ENCODE measurements at places on chromosomes 1 and 21.

DNA sequence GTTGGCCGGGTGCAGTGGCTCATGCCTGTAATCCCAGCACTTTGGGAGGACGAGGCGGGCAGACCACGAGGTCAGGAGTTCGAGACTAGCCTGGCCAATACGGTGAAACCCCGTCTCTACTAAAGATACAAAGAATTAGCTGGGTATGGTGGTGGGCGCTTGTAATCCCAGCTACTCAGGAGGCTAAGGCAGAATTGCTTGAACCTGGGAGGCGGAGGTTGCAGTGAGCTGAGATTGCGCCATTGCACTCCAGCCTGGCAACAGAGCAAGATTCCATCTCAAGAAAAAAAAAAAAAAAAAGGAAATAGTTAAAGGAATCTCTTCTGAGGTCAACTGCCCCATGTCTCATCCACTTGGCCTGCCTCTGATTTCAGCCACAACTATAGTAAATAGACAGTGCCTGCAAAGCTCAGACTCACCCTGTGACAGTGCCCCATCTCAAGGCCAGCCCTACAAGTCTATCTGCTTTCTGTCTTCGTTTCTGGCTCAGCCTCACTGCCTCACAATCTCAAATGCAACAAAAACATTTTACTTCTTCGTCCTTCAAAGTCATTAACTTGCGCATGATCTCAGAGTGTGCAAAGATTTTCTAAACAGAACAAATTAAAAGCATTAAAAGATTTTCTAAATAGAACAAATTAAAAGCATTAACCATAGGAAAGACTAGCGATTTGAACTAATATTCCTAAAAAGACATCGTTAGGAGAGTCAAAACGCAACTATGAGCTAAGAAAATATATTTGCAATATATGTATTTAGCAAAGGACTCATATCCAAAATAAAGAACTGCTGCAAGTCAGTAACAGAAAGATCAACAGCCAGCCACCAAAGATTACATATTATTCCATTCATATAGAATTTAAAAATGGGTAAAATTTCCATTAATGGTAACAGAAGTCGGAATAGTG lies 65.0 kb upstream of the PRDX6 start:
- no peak for DNase-seq

DNA sequence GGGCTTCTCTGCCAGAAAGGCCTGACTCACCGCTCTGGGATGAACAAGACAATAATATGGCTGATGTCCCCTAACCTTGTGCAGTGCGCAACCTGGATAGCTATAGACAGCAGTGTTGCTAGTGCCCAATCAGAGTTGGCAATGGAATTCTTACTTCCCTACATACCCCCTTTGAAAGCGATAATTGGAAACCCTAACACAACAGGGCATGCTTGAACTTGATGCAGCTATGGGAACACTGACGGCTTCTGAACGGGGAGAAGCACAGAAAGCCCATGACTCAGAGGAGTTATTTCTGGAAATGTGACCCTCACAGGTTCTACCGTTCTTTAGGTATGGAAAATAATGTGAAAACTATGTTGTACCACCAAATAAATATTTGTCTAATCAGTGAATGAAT lies 200.6 kb downstream of the TRABD2B start:
- no peak for DNase-seq

DNA sequence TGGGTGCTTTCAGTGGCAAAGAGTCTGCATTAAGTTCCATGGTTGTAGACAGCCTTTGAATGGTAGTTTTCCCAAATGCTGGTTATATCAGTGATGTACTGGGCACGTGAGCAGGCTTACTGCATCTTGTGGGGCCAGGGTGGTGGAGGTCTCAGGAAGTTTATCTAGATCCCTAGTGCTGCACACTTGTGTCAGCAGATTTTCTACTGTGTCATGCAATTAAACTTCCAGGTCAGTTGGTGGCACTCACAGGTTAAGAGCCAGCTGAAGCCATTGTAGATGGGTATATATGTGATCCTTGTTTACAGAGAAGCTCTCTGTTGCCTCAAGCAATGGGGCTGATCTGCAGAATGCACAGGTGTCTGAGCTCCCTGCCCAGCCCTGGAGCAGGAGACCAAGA lies 33.0 kb downstream of the FOXJ3 start:
- no peak for DNase-seq

DNA sequence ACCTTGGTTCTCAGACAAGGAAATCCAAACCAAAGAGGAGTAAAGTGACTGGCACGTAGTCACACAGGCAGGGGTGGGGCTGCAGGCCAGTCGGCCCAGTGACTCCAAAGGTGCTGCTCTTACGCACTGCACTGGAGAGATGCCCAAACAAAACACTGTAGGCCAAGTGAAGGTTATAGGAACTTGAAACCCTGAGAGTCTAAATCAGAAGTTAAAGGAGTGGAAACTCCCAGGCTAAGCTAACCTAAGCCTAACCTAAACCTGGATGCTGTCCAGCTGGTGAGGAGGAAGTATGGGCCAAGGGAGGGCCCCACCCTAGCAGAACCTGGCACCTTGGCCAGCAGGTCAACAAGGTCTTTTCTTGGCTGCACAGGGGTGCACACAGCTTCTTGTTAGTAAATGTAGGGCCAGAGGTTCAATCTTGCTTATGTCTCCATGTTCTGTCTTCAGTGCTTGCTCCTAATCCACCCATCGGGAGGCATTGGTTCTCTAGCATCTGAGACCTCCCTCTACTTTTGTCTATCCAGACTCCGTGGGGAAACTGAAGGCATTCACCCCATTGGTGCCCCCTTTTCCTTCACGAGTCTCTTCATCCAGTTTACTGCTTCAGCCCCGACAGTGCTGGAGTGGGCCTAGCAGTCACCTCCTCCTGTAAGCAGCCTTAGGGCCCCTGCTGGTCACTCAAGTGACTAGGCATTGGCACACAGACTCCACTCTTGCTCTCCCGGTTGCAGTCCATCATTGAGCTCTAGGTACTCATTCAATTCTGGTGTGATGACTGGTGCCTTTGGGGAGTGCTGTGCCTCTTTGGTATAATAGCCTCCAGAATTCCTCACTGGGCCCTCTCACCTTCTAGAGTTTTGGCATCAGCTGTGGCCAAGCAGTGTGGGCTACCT lies 12.9 kb upstream of the TMEM125 start:
- no peak for DNase-seq

GRCh38 chr21:46486481-46487126 lies 27.9 kb downstream of the DIP2A start:
- DNase-seq: no peak

DNA sequence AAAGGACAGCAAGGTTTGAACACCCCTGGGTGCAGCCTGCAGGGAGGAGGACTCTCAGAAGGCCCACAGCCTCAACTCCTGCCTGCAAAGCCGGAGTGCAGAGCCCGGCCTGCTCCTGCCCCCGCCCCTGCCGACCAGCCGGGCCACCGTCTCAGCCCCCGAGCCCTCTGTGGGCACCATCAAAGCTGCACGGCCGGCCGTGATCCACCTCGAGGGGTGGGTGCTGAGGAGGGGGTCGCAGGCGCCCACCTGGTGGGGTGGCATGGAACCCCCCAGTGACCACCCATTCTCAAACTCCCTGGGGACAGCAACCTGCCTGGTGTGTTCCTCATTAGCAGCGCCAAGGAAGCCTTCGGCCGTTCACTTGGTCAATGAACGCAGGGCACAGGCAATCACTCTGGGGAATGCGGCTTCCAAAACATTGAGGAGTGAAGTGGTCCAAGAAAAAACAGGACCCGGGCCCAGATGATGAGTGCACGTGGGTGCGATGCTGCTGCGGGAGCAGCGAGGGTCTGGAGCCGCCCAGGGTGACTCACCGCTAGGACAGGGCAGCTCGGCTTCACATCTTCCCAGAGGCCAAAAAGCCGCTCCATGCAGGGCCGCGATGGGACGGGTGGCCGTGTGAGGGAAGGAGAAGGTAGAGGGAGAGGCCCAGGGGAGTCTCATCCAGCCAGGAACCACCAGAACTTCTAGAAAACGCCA lies 157.6 kb downstream of the NPHP4 start:
- DNase-seq: no peak

DNA sequence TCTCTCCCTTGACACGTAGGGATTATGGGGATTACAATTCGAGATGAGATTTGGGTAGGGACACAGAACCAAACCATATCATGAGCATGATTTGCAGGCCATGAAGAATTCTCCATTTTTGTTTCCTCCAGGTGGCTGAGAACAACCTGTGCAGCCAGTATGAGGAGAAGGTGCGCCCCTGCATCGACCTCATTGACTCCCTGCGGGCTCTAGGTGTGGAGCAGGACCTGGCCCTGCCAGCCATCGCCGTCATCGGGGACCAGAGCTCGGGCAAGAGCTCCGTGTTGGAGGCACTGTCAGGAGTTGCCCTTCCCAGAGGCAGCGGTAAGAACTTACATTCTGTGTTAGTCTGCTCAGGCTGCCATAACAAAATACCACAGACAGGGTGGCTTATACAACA lies 9.7 kb downstream of the MX1 start:
- no peak for DNase-seq

GRCh38 chr1:109112056-109112651 lies 1.8 kb upstream of the ELAPOR1 start:
- no peak for DNase-seq

GRCh38 chr1:96388421-96389310 lies 332.9 kb upstream of the PTBP2 start:
- DNase-seq: no peak

DNA sequence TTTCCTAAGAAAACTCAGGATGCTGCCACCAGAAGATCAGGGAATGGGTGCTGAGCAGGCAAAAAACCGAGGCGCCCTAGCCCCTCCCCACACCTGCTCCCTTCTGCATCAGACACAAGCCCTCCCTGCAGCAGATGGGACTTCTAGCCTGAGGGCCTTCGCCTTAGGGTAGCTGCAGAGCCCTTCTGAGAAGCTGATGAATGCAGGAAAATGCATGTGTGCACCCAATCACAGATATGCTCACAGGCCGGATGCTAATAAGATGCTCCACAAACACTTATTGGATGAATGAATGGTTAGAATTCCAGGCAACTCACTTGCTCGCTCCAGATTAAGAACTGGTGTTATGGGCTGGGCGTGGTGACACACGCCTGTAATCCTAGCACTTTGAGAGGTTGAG lies 6.8 kb upstream of the C1orf210 start:
- DNase-seq: no peak

DNA sequence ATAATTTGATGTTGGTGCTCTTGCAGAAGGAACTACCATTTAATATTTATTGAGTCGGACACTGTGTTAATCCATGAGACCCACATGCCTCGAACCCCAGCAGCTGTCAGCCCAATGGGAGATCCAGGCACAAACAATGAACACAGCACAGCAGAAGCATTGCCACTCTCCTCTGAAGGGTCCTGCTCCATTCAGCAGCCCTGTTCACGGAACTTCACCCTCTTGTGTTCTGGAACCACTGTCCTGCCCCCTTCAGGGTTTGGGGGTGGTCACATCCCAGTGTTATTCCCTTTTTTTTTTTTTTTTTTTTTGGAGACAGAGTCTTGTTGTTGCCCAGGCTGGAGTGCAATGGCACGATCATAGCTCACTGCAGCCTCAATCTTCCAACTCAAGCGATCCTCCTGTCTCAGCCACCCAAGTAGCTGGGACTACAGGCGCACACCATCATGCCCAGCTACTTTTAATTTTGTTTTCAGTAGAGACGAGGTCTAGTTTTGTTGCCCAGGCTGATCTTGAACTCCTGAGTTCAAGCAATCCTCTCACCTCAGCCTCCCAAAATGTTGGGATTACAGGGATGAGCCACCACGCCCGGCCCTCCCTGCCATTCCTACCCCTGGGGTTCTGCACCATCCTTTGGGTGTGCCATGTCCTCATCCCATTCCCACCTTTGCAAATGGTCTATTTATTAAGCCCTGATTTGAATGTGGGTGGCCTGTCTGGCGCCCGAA lies 70.2 kb downstream of the EVA1C start:
- DNase-seq: no peak

DNA sequence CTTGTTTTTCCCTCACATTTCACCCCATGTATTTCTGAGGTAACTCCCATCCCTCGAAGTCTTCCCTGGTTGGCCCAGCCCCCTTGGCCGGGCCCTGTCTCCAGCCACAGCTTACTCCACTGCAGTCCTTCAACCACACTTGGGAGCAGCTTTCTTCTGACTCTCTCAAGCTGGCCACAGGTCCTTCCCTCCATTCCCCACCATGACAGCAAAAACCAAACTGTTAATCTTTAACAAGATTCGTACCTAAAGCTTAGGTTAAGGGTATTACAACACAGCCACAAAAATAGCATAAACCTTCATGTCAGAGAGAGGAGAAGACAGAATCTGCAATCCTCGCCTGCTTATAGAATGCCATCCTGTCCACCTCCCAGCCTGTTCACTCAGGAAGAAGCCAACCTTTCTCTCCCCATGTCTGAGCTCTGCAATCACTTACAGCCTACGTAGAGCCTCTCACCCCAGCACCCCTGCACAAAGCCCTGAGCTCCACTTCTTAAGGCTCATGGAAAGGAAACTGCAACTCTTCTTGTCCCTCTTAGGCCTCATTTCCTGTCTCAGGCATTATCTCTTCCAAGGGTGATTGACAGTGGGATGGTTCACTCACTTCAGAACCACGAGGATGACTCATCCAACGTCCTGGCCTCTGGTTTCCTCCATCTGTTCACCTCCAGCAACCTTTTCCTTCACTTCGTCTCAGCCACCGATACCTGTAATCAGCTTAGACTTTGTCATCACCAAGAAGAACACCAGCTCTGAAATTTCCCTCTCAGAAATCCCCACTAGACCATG lies 72.8 kb downstream of the CD2 start:
- no peak for DNase-seq

GRCh38 chr1:72365693-72366092 lies 83.4 kb upstream of the NEGR1 start:
- no peak for DNase-seq

- DNase-seq: no peak
Measured at GRCh38 chr1:214641214-214641895, 38.4 kb downstream of the CENPF start.

- DNase-seq: no peak
Measured at GRCh38 chr1:52325786-52326185, 40.2 kb downstream of the CC2D1B start.

DNA sequence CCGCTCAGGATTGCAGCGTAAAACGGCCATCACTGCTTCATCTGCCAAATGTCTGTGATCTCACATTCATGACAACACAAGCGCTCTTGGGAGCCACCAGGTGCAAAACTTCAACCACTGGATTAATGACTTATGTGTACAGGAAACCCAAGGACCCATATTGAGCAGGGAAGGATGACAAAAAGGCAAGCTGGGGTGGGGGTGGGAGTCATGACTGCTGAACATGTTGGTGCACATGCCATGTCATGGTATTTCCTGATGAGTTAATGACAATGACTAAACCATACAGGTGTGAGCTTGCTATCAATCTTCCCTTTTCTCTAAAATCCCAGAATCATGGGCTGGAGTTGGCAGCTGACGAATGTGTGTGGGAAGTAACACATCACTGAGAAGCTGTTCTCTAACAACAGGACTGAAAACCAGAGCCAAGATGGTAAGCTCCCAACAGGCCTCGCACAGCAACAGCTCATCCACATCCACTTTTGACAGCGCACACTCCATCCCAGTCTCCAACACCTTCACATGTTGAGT lies 3.1 kb upstream of the SH2D5 start:
- no peak for DNase-seq

GRCh38 chr1:12610305-12610935 lies 7.6 kb downstream of the DHRS3 start:
- no peak for DNase-seq

DNA sequence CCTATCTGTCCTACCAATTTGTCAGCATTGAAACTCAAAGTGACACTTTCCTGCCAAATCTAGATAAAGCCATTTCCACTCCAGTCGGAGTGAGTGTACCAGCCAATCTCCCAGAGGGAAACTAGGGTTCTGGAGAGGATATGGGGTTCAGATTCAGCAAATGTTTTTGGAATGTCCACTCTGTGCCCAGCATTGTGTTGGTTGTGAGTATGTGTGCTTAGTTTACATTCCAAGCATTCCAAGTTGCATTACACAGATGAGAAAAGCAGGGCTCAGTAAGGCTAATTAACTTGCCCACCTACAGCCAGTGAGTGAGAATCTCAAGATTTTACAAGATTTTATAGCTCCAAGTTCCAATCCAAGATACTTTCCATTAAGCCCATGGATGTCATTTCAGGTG lies 26.4 kb upstream of the RGS16 start:
- no peak for DNase-seq

Data from Caco-2 (cell line).